IPS DF 19.7 (cell line): ENCODE measurements at places on chromosomes 3 and 15.

DNA sequence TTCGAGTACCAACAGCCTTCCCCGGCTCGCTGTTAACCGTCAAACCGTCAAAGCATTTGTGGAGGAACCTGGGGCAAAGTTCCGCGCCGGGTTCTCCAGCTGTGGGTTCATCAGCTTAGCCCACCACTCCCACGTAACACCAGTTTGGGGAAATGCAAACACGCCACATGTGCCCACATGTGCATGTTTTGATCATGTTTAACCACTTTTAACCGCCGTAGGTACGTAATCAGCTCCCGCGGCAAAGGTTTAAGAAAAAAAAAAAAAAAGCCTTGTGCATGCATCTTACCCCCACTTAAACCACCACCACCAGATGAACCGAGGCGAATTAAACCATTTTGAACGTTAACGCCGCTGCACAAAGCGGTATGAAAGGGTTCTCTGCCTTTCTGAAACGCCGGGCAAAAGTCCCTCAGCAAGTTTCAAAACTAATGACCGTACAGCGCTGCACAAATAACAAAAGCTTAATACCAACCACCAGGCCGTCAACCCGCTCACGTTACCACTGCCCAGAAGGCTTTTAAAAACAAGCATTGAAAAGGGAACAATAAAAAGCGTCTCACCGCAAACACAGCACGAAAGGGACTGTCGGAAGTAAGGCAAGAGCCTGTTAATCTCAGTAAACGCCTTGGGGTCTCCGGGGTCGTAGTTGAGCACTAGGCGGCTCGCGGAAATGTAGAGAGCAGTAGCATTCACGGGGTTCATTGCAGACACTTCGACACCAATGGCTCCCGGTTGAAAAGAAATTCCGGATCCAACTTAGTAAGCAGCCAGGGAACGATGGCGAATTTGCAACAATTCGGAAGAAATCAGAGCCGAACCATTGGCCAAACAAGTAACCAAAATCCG, 1.5 kb downstream of the MSL2 start:
- no peak for DNase-seq

DNA sequence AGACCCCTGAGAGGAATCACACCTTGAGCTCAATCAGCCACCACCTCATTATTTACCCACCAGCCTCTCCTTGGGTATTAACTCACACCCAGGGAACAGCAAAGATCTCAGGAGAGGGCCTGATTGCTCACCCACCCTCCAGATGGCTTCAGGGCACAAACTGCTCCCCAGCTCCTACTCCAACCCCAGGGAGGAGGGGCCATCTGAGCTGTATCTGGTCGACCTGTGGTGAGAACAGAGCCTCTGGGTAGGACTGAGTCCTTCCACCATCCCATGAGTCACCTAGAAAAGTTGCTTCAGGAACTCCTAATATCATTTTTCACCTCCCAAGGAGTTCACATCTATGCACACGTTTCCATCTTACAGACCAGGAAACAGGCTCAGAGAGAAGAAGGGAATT, 44.8 kb upstream of the HES1 start:
- no peak for DNase-seq

- no peak for DNase-seq
These were observed 47.0 kb downstream of the OXNAD1 start for GRCh38 chr3:16311960-16312451.

DNA sequence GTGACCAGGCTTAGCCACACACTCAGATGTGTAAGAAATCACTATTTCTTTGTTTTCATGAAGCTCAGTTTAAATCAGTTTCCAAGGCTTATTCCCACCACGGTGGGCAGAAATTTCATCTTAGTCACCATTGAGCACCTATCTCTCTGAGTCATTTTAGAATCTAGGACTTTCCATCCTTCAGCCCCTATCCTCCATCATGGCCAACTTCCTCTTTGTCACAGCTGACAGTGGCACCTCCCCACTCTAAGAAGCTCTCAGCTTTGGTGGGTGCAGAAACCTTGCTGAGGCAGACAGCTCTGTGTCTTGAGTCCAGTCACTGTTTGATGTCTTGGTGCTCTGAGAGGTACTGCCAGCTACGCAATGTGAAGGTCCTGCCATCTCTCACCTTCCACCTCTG, 32.9 kb downstream of the SNTN start:
- DNase-seq, result no peak

- DNase-seq, result no peak
These were observed 38.3 kb upstream of the IL12A start for GRCh38 chr3:159950156-159950898.

DNA sequence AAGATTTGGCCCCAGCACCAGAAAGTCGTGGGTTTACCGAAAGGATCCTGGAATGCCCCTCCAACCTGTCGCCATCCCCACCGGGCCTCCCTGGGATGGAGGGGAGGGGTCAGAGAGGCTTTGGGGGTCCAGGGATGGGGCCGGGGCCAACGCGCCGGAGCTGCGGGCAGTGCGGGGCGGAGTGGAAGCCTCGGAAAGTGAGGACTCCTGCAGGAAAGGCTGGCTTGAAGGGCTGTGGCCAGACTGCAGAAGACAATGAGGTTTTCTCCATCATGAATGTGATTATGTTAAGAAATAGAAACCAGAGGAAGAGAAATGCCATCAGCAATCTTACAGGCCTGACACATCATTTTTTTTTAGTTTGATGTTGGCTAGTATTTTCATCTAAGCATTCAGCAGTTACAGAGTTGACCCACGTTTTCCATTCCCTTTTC, 738 bp downstream of the YEATS2 start:
- DNase-seq, result no peak

DNA sequence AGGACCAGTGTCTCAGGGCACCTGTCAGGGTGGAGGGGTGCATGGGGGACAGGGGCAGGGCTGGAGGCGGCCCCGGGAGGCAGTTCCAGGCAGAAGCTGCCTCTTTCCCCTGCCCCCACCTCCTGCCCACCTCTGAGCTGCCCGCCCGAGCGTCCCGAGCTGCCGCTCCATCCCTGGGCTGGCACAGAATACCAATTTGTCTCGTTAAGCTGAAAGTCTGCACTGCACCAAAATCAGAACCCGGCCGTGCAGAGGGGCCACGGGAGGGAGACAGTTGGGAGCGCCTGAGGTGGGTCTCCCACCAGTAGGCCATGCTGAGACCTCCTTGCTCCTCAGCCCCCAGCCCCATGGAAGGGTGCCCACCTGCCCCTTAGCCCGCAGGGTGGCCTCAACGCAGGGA, 1.3 kb upstream of the ATP2B2 start:
- no peak for DNase-seq

DNA sequence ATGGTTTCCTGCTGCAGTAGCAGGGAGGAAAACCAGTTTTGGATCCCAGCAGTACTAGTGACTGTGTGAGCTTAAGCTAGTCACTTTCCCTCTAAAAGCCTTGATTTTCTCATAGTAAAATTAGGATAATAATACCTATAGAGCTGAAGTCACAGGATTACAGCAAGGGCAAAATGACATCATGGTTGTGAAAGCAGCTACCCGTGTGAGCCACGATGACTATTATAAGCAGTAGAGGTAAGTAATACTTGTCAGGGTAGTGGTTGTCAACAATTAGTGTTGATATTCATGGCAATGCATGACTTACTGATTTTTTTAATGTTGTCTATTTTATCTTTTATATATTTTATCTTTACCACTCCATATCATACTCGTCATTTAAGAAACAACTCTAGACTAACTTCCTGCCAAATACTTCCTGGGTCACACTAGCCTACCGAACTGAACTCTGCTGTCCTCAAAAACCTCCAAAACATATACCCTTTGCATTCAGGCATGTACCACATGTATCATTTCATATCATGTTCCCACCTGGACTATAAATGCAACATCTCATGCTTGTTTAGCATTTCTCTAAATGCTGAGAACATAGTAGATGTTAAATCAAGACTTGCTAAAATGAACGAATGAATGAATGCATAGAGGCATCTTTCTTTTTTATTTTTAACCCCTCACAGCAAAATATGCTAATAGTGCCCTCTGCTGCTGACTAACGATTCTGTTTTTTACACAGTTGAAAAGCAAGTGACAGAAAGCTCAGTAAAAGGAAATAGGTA, 172.6 kb downstream of the P3H2 start:
- DNase-seq, result no peak

DNA sequence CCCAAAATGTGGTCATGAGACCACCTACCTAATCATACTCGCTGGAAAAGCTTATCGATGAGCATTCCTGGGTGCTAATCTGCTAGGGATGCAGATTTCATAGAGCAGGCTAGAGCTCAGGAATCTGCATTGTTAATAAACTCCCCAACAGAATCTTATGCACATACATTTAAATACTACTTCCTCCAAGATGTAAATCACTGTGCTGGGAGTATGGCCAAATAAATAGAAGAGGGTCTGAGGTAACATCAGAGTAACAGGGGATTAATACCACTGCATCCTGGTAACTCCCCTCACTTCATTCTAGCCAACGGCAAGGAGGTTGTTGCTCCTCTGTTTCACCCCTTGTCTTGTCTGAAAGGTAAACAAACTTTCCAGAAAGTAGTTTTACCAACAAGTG, 118.3 kb upstream of the SEMA6D start:
- no peak for DNase-seq

DNA sequence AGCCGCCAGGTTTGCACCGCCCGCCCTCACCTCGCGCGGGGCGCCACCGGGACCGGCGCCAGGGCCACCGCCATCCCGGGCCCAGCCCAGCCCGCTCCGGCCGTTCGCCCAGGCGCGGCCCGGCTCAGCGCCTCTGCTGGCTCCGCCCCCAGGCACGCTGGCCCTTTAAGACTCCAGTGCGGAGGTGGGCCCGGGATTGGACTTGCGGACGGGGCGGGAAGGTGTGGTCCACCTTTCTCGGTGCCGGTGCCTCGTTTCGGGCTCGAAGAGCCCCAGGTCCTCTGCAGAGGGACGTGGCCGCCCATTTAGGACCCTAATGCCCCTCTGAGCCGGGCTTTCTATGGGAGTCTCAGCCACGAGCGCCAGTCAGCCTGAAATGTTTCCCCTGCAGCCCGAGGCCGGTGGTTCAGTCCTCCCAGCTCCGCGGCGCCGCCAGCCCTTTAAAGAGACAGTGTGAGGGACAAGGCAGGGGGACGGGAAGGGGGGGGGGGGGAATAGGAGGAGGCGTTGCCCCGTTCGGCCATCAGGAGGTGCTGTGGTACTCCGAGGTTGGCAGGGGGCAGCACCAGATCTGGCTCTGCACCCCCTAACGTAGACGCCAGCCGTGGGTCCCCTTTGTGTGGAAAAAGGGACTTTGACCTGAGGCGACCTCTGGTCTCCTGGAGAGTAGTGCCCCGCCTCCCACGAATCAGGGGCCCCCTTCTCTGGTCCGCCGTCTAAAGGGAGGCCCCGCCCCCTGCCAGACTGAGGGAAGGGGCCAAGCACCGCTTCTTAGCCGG, 1.0 kb downstream of the HYAL2 start:
- DNase-seq, result no peak

- no peak for DNase-seq
These were observed 330.5 kb downstream of the ROBO2 start for GRCh38 chr3:77370413-77370812.

- no peak for DNase-seq
These were observed 487.2 kb upstream of the FRG2C start for GRCh38 chr3:75176937-75177336.

DNA sequence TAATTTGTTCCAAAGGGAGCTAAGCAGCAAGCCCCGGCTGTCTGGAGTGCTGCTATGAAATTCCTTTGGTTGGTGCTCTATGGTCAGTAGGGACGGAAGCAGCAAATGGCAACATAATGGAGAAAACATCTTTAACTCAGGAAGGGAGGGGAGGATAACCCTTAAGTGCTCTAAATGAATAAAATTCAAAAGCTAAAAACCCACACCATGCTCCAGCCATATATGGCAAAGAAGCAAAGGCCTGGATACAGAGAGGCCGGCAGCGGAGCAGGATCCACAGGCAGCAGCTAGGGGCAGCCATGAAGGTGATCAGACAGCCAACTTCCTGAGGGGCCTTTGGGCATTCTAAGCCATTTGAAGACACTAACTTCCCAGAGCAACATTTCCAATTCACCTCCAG, 38.9 kb downstream of the IL17RD start:
- DNase-seq, result peak; percentile 93

GRCh38 chr3:38084334-38085310, 45.6 kb downstream of the DLEC1 start:
- DNase-seq, result no peak

DNA sequence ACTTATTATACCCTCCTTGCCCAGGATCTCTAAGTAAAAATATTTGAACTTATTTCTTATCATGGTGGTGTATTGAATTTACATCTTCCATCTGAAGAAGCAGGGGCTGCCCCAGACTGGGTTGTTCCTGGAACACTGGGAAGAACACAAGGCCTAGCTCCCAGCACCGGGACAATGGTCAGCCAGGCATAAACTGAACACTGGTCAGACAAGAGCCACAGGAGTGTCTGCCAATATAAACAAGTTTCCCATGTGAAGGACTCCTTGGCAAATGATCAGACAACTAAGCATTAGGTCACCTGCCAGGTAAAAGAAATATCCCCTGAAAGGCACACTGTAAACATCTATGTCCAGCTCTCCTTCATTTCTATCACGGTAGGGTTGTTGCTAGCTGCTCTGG, 172.4 kb downstream of the ATP8B4 start:
- no peak for DNase-seq

DNA sequence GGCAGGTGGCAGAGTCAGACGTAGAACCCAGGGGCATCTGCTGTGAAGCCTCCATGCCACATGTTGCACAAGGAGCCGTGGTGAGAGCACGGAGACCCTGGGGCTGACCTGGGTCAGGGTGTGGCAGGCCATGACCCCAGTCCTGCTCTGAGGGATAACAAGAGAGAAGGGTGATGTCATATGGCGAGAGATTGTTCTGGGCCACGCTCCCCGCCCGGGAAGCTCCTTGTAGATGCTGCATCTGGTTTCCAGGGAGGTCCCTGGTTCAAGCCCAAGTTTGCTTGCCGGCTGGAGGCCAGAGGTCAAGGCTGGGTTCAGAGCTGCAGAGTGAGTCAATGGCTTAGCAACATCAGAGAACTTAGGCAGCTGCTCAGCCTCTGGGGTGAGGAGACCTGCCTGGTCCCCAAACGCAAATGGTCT, 17.3 kb downstream of the FGD5 start:
- DNase-seq, result no peak
